Stimulated activated naive B cell treated with anti-CD40 and anti-IgM and Interleukin-4, amounts not matched to agents 10 μg/mL and 1 μg/mL and 100 μg/mL, for 72 hours (primary cell): ENCODE measurements at places on chromosomes 6 and 20.

DNA sequence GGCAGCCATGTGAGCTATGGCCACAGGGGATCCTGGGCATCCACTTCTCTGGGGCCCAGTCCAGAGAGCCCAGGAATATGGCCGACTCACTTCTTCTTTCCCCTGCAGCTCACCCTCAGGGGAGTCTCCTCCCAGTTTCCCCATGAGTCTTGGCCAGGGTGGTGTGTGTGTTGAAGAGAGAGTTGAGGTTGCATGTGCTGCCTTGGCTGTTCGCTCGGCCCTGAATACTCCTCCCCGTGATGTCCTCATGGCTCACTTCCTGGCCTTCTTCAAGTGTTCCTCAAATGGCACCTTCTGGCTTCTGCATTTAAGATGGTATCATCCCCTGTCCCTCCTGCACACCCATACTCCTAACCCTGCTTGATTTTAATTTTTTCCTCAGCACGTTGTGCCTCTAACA is 3.2 kb upstream of the TREML1 start:
- no peak overlapping the region for H3K4me3 ChIP-seq
- peaks cover 7% of the 10 kb centered on the region for H3K27me3 ChIP-seq
- H3K4me1 ChIP-seq, result peaks cover 18% of the 10 kb centered on the region
- H3K27ac ChIP-seq, result no peak overlapping the region

DNA sequence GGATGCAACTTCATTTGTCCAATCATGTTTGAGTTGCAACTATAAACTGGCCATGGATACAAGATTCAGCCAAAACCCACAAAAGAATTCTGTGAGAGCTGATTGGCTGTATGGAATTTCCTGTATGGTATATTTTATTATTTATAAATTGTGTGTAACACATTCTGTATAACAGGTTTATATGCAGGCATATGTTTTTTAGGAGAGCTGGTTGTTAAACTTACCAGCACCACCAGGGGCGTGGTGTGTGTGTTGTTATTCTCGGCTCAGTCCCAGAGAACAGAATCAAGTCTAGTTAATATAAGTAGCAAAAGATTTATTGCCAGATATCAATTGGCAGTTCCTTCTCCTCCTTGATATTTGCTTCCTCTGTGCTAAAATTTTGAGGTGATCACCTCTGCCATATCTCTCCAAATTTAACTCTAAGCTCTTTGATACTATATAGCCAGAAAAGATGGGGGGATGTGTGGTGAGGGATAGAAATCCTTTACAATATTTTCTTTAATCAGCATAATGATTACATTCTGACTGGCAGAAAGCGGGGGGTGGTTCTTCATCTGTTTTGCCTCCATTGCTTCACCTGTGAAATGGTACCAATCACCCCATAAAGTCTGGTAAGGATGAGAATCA is 22.9 kb downstream of the CNBD2 start:
- no peak overlapping the region for H3K4me3 ChIP-seq
- H3K4me1 ChIP-seq, result peaks cover 18% of the 10 kb centered on the region
- H3K27me3 ChIP-seq, result peaks cover 30% of the 10 kb centered on the region
- H3K27ac ChIP-seq, result no peak overlapping the region

GRCh38 chr6:166653639-166653941 is 26.5 kb upstream of the RPS6KA2 start:
- peaks cover 2% of the 10 kb centered on the region for H3K36me3 ChIP-seq
- H3K4me1 ChIP-seq, result no peaks in the 10 kb centered on the region
- H3K27me3 ChIP-seq, result peaks cover 5% of the 10 kb centered on the region
- H3K27ac ChIP-seq, result no peak overlapping the region
- no peak for DNase-seq

GRCh38 chr20:10532361-10532760 is 97.3 kb downstream of the SLX4IP start:
- no peaks in the 10 kb centered on the region for H3K4me1 ChIP-seq
- H3K4me3 ChIP-seq, result no peak overlapping the region
- DNase-seq, result no peak
- H3K27me3 ChIP-seq, result no peaks in the 10 kb centered on the region
- H3K27ac ChIP-seq, result no peak overlapping the region

DNA sequence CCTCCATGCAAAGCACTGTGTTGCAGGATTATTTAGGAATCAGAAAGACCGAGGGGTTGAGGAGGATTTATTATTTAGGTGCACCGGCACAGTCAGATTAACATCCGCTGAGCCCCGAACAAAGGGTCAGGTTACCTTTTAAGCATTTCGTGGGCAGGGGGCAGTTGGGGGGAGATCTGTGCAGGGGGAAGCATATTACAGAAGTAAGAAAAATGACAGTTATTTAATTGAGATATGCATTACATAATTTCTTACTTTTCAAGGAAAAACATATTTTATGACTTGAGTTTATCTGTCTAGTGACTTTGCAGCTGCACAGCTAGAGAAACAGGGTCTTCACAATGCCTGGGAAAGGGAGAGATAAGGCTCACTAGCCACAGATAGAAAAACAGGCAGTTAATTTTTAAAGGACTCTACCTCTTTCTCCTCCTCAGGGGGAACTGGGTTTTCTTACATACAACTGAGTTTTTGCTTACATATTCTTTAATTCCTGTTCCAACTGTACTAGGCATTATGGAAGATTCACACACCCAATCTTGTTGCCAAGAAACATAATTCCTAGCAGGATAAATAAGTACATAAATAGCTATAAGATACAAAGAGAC is 1.7 kb upstream of the HINT3 start:
- DNase-seq, result no peak
- no peak overlapping the region for H3K27ac ChIP-seq
- peaks cover 2% of the 10 kb centered on the region for H3K4me1 ChIP-seq
- no peaks in the 10 kb centered on the region for H3K36me3 ChIP-seq
- H3K27me3 ChIP-seq, result no peaks in the 10 kb centered on the region
- no peak overlapping the region for H3K4me3 ChIP-seq
